NK-92 treated with Interleukin-12 subunit alpha and Interleukin-12 subunit beta, amount 100 ng/mL, for 24 hours (cell line): ENCODE measurements at places on chromosomes 5 and 9.

- no peak for DNase-seq
Measured at GRCh38 chr9:101849102-101849707, 110.8 kb upstream of the GRIN3A start.

- no peak for DNase-seq
Measured at GRCh38 chr9:101073122-101073521, 44.6 kb downstream of the PLPPR1 start.

GRCh38 chr5:135371622-135372232, 27.3 kb downstream of the MACROH2A1 start:
- DNase-seq: no peak

GRCh38 chr9:123637945-123638634, 282.1 kb downstream of the CRB2 start:
- DNase-seq: no peak

- no peak for DNase-seq
Measured at GRCh38 chr9:91532325-91532724, 108.7 kb upstream of the NFIL3 start.

DNA sequence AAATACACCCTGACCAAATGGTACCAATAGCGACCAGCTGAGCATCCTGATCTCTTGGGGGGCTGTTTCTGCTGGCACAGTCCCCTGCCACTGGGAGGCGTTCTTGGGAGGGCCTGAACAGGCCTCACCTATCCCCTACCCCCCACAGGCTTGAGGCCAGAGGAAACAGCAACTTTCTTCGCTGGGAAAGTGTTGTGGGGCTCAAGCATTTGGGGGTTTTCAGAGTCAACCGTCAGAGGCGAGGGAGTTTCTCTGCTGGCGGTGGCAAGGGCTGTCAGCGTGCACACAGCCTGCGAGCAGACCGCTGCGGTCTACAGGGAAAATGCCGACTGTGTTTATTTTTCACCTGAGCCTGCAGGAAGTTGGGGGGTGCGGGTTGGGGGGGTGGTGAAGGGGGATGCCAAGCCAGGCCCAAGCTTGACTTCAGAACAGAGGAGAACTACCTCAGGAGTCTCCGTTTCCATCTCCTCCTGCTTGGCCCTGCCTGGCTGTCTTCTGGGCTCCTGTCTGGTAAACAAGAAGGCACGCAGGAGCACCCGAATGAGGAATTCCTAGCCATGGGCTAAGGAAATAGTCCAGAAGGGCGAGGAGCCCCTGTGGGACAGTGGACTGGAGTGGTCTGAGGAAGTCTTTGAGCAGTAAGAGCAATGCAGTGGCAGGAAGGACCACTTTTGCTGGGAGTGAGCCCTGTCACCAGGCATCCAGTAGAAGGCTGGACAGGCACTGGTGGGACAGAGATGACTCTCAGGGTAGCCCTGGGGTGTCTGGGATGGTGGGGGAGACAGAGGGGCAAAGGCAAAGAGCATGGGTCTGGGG, 18.1 kb downstream of the TCF7 start:
- DNase-seq: no peak

- no peak for DNase-seq
Measured at GRCh38 chr5:77981820-77982219, 205.7 kb upstream of the TBCA start.

DNA sequence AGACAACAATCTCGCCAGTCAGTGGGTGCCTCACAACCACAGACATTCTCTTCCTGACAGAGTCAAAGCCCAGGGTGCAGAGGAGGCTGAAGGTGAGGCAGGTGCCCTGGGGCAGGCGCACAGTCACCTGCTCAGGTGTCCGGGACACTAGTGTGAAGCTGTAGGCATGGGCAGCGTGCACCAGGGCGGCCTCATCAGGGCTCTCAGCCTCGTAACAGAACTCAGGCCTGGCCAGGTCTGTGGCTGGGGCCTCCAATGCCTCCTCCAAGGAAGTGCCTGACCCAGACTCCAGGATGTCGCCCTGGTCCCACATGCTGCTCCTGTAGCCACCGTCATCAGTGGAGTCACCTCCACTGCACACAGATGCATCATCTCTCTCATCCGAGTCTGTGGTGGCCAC, 198.7 kb downstream of the PTTG1 start:
- no peak for DNase-seq

DNA sequence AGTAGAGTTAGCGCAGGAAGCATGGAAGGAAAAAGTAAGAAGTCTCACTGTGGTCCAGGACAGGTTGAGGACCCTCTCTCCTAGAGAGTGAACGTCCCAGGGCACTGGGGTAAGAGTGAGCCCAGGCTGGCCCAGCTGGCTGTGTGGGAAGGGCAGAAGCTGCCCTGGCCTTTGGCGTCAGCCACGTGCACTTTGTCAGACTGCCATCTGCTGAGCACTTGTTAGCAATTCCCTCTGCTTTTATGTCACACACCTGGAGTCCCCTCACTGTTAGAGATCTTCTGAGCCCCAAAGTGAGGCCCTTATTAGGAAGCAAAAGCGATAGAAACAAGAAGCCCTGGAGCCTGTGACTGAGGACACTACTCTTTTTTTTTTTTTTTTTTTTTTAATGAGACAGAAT, 79.1 kb downstream of the UGCG start:
- DNase-seq: no peak

DNA sequence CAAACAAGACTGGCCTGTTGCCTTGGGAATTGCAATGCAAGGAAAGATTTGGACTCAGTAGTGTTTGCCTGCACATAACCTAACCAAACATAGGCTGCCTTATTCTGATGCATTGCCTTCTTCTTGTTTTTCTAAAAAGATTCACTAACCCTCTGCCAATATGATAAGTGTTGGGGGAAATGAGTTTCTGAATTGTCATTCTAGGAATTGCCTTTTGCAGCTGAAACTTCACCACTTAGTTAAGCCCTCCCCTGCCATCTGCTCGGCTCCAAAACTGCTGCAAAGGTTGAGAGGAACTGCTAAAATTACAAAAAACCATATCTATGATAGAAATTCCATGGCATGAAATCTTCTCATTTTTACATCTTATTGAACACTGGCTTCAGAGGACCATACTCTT, 41.6 kb upstream of the SPATA31D4 start:
- no peak for DNase-seq

GRCh38 chr9:21160178-21160577, 6.3 kb downstream of the IFNA21 start:
- DNase-seq: peak; percentile 34

DNA sequence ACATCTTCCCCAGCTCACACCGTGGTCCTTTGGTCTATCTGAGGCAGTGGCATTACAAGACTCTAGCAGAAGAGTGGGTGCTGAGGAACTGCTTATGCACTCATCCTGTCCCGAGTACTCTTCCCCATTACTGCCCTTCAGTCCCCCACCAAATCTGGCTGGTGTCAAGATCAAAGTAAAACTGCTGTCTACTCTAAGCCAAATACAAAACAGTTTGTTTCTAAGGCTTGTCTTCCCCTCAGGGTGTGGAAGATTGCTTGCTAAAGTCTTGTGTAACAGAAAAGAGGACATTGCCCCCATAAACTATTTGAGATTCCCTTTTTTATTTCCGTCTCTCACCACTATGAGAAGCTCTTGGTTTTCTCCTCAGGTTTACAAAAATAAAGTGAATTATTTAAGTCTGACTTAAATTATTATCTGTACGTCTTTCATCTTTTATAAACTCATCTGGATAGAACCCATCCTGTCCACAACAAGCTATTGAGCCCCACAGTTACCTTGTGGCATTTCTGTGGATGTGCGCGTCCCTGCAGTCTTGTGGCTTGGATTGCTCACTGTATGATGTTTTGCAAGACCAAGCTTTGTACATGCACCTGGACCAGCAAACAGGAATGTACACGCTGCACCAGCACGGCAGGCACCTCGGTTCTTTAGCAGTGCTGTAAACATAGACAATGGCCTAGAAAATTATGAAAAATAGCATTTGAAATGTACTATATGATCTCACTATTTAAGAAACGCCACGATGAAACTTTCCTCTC, 61.0 kb downstream of the CYSTM1 start:
- DNase-seq: no peak

GRCh38 chr5:143812085-143812705, at the start of gene HMHB1:
Gene HMHB1 (plus strand): TSS chr5:143812161.
- DNase-seq: no peak

GRCh38 chr9:88957526-88957925, 33.7 kb upstream of the S1PR3 start:
- DNase-seq: peak; percentile 44

DNA sequence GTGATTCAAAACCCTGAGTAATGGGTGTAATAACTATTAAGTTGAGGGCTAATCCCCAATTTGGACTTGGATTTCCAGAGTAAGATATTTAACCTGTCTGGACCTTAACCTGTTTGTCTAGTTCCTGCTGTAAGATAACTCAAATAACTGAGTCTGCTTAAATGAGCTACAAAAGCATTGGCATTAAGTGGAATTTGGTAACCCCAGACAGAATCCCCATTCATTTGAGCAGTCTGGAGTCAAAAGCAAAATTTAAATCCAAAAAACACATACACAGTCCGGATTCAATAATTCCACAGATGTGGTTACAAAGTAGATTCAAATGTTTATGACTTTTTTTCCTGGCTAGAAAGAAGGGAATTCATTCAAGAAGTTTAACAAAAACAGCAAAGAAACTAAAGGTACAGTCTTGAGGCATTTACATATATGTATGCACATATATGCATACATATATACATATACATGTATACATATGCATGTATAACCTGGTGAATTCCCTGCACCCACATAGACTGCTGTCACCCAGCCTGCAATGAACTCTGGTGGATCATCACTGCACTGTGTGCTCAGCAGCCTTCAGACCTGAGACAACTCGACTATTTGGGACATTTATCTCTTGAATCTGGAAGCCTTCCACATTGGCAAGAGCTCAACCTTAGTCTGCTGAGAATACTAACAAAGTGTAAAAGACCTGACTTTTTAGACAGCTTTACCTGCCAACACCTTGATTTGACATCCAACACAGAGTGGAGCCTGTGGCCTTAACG, 205.4 kb downstream of the LURAP1L start:
- DNase-seq: no peak
